Gastrocnemius medialis (tissue), 4 donors: ENCODE measurements at places on chromosomes 3 and 15. TPM values are rescaled to one million over a fixed set of nuclear protein-coding genes. Genes with fewer than 3 reads are reported as not detected.

GRCh38 chr15:78257681-78258080 is 6.7 kb upstream of the DNAJA4 start:
- no peak overlapping the region for H3K4me3 ChIP-seq
- no peak for DNase-seq
- no peaks in the 10 kb centered on the region for H3K36me3 ChIP-seq
- H3K27ac ChIP-seq: no peak overlapping the region
- no peaks in the 10 kb centered on the region for H3K4me1 ChIP-seq

- no peaks in the 10 kb centered on the region for H3K4me1 ChIP-seq
- no peaks in the 10 kb centered on the region for H3K36me3 ChIP-seq
- H3K27ac ChIP-seq: no peak overlapping the region
Measured at GRCh38 chr15:29638781-29639180, 183.5 kb downstream of the TJP1 start.

GRCh38 chr3:121863801-121864200 is 28.8 kb downstream of the EAF2 start:
- no peak overlapping the region for H3K27ac ChIP-seq
- no peaks in the 10 kb centered on the region for H3K4me1 ChIP-seq
- H3K36me3 ChIP-seq: no peaks in the 10 kb centered on the region
- no peaks in the 10 kb centered on the region for H3K27me3 ChIP-seq
- no peak overlapping the region for H3K4me3 ChIP-seq

DNA sequence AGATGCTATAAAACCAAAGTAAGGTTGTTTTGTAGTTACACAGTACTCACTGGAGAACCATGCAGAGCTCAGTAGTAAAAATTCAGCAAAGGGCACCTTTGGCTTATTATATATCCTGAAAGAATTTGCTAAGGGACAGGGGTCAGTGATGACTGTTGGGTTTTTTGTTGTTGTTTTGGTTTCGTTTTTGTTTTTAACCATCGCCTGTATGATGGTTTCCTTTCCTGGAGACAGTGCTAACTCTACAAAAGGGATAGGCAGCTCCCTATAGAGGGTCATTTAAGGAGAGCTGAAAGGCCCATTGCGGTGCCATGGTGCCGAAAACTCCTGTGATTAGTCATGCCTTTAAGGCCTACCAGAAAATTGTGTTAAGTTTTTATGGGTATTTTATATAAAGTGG is 118.2 kb upstream of the GOLIM4 start:
- no peaks in the 10 kb centered on the region for H3K27me3 ChIP-seq
- no peak overlapping the region for H3K4me3 ChIP-seq
- H3K27ac ChIP-seq: no peak overlapping the region
- H3K36me3 ChIP-seq: no peaks in the 10 kb centered on the region
- H3K4me1 ChIP-seq: no peaks in the 10 kb centered on the region

- H3K4me1 ChIP-seq: no peaks in the 10 kb centered on the region
- H3K27ac ChIP-seq: no peak overlapping the region
- H3K4me3 ChIP-seq: no peak overlapping the region
Measured at GRCh38 chr3:78642226-78643035, 1125.4 kb downstream of the ROBO1 start.

The UNC45A gene
- 6.8 TPM for total RNA-seq
